ENCODE measurements at places on chromosomes 5 and 9.

- no peak for DNase-seq
Observed at GRCh38 chr5:67515762-67516161, 319.2 kb upstream of the CD180 start.

DNA sequence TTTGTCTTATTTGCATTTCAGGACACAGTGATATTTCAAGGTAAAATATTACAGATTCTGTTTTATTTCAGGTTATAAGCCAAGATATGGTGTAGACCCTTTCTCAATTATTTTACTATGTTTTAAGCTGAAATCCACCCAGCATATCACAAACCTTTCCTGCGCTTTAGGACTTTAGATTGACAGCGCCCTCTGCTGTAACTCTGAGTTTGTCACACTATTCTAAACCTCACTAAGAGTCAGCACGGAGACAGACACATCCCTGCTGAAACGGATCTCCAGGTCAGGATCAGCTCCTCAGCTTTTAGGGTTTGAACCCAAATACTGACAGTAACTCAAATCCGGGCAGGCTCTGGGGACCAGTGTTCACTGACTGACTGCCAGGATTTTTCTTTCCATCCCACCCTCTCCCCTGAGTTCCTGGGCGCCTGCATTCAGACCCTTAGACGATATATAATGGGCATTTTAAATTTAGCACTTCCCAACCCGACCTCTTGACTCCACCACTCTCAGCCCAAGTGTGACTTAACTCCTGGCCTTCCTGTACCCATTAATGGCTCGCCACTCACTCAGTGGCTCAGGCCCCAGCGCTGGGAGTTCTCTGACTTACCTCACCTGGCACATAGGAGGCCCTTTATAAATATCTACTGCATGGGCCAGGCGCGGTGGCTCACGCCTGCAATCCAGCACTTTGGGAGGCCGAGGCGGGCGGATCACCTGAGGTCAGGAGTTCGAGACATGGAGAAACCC, 33.5 kb downstream of the TLX3 start:
- peak; percentile 68 for DNase-seq

- DNase-seq: peak; percentile 75
Observed at GRCh38 chr5:143435210-143435657, 31.7 kb upstream of the NR3C1 start.

GRCh38 chr9:35448496-35448895, 41.4 kb upstream of the RUSC2 start:
- no peak for DNase-seq

- peak; percentile 89 for DNase-seq
Observed at GRCh38 chr9:87836951-87837705, 45.5 kb upstream of the SPATA31E1 start.

DNA sequence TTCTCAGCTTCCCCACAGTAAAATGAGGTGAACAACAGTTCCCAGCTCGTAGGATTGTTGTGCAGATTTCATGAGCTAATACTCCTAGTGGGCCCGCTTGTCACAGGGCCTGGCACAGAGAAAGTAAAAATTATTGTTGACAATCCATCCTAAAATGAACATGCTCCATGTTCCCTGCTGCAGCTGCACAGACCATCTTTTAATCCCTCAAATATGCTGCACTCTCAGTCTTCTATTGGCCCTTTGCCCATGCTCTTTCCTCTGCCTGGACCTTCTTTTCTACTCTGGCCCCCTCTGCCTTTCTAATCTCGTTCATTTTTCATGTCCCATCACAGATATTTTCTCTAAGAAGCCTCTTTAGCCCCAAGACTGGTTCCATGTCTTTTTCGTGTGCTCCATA, 117.7 kb upstream of the NR3C1 start:
- peak; percentile 82 for DNase-seq

All from muscle of leg (tissue), 16 donors.